ENCODE measurements at places on chromosomes 5 and 9.

DNA sequence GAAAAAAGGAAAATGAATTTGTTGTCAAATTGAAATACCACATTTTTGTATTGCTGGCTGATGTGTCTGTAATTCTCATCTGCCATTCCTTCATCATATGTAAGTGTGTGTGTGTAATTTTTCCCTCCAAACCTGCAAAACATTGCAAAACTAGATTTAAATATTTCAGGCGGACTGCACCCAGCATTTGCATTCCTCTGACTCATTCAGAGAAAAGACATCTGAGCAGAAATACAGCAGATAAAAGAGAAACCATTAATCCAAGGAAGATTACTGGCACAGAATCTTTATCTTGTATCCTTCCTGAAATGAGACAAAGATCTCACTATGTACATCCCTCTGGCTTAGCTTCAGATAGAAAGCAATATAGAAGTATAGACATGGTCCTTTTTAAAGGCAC is 275.3 kb downstream of the TMEM38B start:
- no peak for DNase-seq

GRCh38 chr9:95102001-95102433 is 215.5 kb downstream of the FANCC start:
- DNase-seq: no peak

- DNase-seq: no peak
Observed at GRCh38 chr5:59003641-59004040, 420.8 kb downstream of the RAB3C start.

DNA sequence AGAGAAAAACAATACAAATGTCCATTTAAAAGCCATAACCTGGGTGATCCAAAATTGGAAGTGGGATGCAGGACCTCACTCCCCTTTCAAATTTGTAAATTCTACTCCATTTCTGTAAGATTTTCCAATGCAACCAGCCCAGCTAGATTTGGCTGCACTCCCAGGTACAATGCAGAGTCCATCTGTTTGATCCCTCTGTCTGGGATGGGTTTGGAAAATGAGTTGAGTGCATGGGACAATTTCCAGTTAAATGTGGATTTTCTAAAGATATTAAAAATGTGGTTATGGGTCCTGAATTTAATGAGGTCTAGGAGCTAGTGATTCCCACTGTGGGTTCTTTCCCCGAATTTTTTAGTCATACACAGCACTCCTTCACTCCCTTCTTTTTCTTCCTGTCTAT is 104.0 kb upstream of the ATP10B start:
- DNase-seq: no peak

- DNase-seq: no peak
Observed at GRCh38 chr5:134608555-134608954, 24.1 kb downstream of the SAR1B start.

DNA sequence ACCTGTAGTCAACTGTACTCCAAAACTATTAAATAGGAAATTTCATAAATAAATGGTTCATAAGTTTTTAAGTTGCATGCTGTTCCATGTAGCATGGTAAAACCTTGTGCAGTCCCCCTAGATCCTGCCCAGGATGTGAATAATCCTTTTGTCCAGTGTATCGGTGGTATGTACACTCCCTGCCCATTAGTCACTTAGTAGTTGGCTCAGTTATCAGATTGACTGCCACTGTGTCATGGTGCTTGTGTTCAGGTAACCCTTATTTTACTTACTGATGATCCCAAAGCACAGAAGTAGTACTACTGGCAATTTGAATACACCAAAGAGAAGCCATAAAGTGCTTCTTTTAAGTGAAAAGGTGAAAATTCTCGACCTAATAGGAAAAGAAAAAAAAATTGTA is 134.2 kb downstream of the RNF180 start:
- DNase-seq: no peak

- no peak for DNase-seq
Observed at GRCh38 chr5:173094012-173094661, 38.0 kb downstream of the CREBRF start.

GRCh38 chr5:79512471-79513307 is 1.2 kb downstream of the HOMER1 start:
- no peak for DNase-seq

DNA sequence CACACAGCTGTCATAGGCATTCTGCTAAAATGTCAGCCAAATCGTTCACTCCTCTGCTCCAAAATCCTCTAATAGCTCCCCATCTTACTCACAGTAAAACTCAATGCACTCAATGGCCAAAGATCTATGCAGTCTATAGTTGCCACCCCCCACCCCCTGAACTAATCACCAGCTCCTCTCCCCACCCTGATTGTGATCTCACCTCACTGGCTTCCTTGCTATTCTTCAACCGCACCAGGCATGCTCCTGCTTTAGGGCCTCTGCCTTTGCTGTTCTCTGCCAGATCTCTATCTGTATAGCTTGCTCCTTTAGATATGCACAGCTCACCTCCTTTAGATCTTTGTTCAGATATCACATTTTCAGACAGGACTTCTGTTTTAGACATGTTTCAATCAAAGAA is 33.2 kb upstream of the SNX2 start:
- no peak for DNase-seq

DNA sequence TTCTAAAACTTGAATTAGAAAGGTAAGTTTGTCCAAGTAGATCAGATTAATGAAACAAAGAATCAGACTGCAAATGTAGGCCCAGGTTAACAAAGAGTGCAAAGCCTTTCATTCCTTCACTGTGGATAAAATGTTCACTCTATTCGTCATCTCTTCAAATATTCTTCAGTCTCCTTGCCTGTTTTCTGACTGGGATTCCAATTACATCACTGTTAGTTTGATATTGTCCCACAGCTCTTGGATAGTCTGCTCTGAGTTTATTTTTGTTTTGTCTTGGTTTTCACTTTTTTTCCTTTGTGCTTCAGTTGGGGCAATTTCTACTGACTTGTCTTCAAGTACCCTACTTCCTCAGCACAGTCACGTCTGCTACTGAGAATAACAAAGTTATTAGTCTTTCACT is 38.5 kb upstream of the GZMA start:
- DNase-seq: no peak

- no peak for DNase-seq
Observed at GRCh38 chr9:121876255-121876654, 216.9 kb downstream of the TTLL11 start.

- DNase-seq: no peak
Observed at GRCh38 chr5:116365006-116365496, 209.6 kb downstream of the SEMA6A start.

DNA sequence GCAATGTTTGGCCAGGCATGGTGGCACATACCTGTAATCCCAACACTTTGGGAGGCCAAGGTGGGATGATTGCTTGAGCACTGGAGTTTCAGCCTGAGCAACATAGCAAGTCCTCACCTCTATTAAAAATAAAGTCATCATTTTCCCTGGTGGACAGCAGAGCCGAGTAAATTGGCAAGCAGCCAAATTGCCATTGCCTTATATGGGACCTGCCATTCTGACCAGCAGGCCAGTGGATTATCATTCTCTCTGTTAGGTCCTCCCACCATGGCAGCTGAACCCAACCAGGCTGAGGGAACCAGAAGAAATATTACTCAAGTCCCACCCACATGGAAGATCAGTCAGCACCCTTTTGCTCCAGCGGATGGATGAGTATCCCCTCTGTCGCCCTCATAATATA is 1829.9 kb downstream of the EFNA5 start:
- no peak for DNase-seq

GRCh38 chr5:172299916-172300439 is 16.4 kb upstream of the UBTD2 start:
- DNase-seq: no peak

DNA sequence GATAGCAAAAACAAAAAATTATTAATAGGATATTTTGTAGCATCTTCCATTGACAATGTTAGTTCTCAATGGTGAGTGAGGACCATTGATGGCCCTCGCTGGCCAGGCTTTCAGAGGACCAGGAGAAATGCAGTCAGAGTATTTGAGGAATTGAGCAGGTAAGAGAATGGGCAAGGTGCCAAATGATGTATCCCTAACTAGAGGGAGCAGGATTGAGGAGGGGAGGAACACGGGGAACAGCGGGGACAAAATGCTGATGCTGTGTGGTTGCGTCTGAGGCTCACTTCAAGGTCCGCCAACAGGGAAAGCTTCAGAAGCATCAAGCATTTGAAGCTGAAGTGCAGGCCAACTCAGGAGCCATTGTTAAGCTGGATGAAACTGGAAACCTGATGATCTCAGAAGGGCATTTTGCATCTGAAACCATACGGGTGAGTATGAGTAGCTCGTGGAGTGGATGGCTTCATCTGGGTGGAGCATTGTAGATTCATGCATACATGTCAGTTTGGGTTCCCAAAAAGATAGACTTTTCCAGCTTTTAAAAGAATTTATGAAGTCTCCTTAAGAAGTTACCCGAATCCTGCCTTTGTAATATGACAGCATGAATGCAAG is 16.2 kb downstream of the SPTAN1 start:
- DNase-seq: no peak

- DNase-seq: no peak
Observed at GRCh38 chr9:83992407-83992806, 11.8 kb downstream of the RMI1 start.
